Ovary (tissue), 10 donors: ENCODE measurements at places on chromosomes 3 and 15.

GRCh38 chr3:146590521-146590920 lies 14.6 kb downstream of the PLSCR5 start:
- no peak for DNase-seq

DNA sequence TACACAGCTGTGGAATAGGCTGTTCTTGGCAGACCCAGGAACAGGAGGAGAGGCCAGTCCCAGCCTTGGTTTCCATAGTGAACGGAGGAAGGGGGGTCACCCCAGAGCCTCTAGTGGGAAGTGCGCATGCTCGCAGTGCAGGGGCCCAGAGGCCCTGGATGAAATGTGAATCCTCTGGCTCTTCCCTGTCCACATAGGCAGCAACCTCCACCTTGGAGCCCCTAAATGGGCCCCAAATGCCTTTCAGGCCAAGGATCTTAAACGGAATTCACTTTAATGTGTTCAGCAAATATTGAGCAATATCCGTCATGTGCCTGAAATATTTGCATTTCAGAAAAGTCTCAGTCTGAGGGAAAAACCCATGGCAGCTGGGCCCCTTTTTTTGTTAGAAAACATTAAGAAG lies 3.3 kb upstream of the NDN start:
- DNase-seq, result peak; percentile 90

GRCh38 chr3:132773071-132773619 lies 50.9 kb upstream of the NPHP3 start:
- DNase-seq, result no peak

DNA sequence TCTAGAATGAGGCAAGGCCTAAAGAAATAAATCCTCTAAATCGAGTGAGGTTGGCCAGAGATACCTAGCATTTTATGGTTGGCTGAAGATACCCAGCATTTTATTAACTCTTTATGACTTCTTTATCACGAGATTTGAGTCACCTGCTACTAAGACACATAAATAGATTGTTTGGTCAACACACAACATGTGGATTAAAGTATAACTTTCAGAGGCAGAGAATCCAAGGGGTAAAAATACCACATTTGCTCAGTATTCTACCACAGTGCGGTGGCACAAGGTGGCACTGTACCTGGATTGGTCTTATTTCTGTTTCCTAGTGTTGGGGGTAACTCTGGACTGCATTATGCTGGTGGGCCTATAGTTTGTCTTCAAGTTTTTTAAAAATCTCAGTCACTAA lies 27.0 kb upstream of the VILL start:
- no peak for DNase-seq

DNA sequence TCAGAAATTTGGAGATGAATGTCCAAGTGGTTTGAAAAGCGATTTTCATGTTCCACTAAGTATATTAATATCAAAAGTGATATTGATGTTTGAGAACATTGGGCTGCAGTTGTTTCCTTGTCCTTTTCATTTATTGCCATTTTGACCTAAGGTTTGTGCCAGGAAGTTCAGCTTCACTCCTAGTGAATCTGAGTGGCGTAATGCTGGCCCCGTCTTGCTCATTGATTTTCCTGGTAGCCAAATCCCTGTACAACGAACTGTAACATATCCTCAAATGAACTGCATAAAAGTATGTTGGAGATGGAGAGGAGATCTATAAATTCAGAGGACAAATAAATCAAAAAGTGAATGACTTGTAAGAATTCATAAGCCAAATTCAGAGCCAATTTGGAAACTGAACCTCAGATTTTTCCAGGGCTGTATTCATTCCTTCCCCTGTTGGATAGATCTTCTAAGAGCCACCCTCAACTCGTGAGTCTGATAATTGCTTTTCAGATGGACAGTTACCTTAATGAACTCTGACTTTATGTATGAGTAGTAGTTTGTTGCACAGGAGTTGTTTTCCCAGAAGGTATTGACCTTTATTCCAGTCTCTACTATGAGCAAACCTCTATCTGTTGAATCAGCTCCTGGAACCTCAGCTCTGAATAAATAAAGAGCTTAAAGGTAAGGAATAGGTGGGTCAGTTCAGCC lies 72.8 kb downstream of the ITPR1 start:
- DNase-seq, result no peak

DNA sequence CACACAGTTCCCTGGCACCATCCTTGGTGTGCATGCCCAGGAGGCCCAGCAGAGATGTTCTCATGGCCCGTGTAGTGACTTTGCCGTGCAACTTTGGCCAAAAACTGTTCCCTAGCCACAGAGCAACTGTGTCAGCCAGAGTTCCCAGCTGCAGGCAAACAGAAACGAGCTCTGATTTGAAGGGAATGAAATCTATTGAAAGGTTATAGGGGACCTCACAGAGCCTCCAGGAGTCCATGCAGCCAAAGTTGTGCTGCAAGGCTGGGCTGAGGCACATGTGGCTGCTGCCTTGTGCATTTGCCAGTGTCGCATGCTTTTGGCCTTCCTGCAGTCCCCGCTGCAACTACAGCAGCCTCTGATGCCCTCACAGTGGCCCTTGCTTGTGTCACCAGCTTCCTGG lies 70.5 kb downstream of the PLXNA1 start:
- no peak for DNase-seq

DNA sequence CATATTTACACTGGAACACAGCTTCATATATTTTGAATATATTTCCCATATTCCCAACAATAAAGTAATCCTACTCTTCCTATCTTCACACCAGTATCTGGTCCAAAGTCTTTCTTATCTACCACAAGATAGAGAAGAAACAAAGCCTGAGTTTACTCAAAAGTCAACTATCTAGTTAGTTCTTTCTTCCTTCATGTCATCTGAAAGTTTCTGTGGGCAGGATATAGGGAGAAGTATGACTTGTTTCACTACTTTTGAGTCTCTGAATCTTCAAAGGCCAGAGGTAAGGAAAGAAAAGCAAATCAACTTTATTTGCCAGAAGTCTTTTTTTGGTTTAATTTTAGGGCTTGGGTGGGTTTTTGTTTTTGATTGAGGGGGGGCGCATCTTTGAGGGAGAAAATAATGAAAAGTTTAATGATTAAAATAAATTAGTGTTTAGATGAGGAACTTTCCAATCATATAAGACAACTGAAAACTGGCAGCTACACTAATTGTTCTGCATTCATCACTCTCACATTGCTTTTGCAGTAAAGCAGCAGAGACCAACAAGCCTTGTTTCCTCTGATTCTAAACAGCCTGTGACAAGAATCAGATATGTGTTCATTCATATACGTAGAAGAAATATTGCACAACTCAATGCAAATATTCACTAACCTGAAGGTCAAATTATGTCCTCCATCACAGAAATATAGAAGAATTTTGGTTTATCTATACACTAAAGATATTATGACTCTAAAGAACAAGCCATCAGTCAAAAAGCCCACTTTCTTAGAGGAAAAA lies 421.4 kb downstream of the SHQ1 start:
- no peak for DNase-seq
